ENCODE measurements at places on chromosomes 13 and 19. TPM values are rescaled to one million over a fixed set of nuclear protein-coding genes. Genes with fewer than 3 reads are reported as not detected.

Gene RASIP1
- total RNA-seq, result 0.22 TPM

Gene NRTN
- total RNA-seq, result not detected

Gene CDC34
- 39.2 TPM for total RNA-seq

Gene FCGBP
- total RNA-seq, result 8.4 TPM

Gene FXYD7
- total RNA-seq, result 9.3 TPM

Gene CEACAM3
- total RNA-seq, result not detected

Gene ICAM3
- 218 TPM for total RNA-seq

Gene ACP7
- not detected for total RNA-seq

GRCh38 chr19:55493052-55493644, 4.9 kb downstream of the SSC5D start:
- no peak for DNase-seq

DNA sequence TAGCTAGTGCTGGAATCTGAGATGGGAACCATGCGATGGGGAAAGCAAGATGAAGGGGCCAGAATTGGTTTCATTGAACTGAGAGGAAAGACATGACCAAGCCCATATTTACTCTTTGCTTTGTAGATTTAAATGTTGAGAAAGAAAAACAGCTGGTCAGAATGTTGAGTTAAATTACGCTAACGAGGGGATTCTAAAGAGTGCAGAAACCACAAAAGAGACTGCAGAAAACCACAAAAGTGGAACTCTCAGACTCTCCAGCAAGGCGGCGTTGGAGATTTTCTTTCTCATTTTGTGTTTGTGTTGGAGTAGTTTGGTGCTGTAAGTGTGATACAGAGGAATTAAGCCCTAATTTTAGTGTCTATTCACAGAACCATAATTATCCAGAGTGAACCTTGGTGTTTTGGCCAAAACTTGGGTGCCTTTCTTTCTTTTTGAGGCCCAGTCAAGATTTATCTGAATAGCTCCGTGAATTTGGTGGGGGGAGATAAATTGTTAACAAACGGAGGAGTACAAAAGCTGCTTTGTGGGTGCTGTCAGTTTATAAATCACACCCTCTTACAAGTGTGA, 26.3 kb downstream of the SAE1 start:
- peak; percentile 23 for DNase-seq

DNA sequence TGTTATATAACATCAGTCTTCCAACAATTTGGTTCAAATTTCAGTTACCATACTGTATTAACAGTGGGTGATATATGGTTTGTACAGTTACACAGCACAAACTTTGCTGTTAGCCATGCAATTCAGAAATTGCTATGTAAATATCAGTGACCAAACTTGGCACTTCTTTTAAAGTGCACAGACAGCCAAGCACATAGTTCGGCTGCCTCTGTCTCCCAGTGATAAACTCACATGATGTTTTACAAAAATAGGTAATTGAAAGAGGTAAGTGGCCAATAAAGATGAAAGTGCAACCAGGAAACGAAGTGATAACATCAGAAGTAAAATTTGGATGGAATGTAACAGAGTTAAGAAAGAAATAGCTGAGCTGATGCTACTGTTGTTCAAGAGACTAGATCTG, 143.9 kb downstream of the PCDH9 start:
- no peak for DNase-seq

- DNase-seq, result no peak
These were observed 38.5 kb downstream of the SPATA13 start for GRCh38 chr13:24199016-24199415.

DNA sequence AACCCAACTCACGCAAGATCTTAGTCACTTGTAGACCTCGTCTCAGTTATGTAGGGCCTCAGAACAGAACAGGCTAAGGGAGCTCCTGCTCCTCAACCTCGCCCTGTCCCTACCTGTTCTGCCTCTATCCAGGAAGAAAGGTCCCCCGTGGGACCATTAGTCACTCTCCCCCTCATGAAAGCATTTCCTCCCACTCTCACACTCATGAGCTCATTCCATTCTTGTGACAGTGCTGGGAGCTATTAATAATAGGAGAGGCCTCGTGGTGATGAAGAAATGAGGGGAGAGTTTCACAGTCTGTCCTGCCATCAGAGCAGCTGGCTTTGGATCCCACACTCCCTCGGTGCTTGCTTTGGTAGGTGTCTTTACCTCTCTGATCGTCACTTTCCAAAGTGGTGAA, 10.2 kb downstream of the PPP2R1A start:
- no peak for DNase-seq

DNA sequence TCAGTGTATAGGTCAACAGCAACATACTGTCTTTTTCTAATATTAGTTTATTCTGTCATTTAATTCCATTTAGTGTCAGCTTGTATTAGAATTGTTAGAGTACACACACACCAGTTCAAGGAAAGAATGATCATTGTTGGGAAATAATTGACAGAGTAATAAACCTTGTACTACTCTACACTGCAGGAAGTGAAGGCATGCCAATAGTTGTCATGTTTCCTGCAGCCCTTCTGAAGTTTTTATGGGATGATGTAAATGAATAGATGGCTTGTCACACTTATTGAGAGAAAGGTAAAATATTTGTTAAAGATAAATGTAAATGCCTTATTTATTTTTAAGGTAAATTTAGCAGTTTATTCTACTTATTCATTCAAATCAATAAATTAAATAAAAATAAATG, 306.9 kb upstream of the KLHL1 start:
- no peak for DNase-seq

- no peak for DNase-seq
These were observed 5.3 kb upstream of the UQCR11 start for GRCh38 chr19:1610579-1610978.

GRCh38 chr19:3821156-3821555, 35.0 kb upstream of the MATK start:
- DNase-seq, result no peak

DNA sequence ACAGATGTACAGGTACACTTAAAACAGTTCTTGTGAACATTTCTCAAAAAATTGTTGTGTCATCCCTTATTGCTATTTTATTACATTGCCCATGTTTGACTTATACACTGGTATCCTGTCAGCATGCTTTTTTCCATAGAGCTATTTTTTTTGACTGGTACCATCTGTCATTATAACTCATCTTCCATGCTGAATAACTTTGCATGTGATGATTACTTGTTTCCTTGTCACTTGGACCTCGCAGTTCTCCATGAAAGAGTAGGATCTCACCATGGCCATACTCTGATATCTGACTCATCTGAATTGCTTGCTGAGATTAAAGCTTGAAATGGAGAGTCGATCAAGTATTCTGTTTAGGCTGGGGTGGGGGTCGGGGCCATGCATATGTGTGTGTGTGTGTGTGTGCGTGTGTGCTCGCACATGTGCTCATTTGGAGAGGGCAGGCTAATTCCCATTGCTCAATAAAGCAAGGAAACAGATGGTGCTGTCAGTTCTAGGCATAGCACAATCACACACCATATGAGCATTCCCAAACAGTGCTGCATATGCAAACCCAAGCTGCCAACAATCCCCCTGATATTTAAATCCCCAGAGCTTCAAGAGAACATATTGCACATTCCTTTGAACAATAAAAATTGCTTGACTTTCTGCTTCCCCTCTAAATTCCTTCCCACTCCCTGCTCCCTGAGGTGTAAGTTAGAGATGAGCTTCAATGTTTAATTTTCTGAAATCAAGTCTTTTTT, 62.9 kb downstream of the NHLRC3 start:
- DNase-seq, result no peak

- DNase-seq, result no peak
These were observed 685 bp upstream of the SUPT5H start for GRCh38 chr19:39444598-39445195.

DNA sequence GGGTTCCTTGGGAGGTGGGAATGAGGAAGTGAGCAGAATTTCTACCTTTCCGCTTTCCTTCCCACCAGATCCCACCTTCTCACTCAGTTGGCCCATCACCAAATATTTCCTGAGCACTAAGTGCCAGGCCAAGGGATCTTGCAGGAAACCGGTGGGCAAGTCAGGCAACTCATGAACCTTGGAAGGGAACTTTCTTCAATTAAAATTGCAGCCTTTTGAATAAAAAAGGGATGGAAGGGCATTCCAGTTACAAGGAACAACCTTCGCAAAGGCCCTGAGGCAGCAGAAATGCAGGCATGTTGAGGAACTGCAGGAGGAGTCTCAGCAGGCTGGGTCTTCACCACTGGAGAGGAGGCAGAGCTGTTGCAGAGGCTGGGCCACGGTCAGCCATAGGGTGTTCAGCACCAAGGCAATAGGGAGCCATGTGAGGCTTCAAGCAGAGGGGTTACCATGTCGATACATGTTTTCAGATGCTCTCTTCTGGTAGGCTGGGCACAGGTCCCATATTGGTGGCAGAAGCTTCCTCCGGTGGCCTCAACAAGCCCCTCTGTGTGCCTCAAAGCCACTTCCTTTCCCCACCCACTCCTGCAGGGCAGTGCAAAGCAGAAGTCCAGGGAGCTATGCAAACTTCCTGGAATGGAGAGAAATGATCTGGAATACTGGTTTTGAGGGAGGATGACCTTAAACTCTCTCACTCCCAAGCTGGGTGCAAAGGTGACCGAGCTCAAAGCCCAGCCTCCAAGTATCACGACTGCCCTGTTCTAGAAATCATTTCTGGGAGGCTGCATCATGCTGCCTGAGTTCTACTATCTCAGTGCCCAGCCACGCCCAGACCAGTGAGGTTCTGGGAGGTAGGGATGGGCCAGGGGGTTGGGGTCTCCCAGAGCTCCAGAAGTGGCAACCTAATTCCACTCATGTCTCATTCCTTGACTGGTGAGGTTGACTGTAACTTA, at the start of gene FUT6:
TSS of gene FUT6 (minus strand) at position 638 of the 953 bp plus-strand sequence. CDS start 7,135 bp downstream, outside the sequence.
- DNase-seq, result no peak

Data from CD4-positive, CD25-positive, alpha-beta regulatory T cell (primary cell).